ENCODE measurements at places on chromosomes 4 and X. TPM values are rescaled to one million over a fixed set of nuclear protein-coding genes. Genes with fewer than 3 reads are reported as not detected.

RHOXF2 gene
- not detected for total RNA-seq

XK gene
- 0.08 TPM for total RNA-seq

TEC gene
- total RNA-seq, result 3.4 TPM

USP17L25 gene
- total RNA-seq, result not detected

TMPRSS11D gene
- 0.05 TPM for total RNA-seq

Data from A375 (cell line).